ENCODE measurements at places on chromosomes 1 and 21.

DNA sequence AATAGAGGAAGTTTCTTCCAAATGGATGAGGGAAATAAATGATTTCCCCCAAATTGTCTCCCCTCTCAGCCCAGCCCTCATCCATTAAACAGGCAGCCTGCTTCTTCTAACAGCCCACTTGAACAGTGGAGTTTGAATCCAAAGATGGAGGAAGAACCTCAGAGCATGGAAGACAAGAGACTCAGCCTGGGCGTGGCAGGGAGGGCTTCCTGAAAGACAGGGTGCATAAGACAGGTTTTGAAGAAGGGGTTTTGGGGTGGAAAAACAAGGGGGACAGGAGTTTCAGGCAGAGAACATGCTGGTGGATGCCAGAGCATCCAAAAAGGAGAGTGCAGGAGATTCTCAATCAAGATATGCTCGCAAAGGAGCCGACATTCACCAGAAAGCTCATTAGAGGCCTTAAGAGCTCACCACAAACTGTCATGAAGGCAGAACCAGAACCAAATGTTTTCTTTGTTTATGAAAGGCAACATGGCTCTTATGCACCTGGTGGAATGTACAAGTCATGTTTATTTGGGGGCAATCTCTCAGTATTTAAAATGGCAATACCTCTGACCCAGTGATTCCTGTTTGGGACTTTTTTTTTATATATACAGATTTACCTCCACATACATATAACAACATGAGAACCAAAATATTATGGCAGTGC is 26.5 kb upstream of the TSPEAR start:
- DNase-seq = no peak
- no peak overlapping the region for H3K4me3 ChIP-seq
- H3K27ac ChIP-seq = no peak overlapping the region
- no peaks in the 10 kb centered on the region for H3K36me3 ChIP-seq

DNA sequence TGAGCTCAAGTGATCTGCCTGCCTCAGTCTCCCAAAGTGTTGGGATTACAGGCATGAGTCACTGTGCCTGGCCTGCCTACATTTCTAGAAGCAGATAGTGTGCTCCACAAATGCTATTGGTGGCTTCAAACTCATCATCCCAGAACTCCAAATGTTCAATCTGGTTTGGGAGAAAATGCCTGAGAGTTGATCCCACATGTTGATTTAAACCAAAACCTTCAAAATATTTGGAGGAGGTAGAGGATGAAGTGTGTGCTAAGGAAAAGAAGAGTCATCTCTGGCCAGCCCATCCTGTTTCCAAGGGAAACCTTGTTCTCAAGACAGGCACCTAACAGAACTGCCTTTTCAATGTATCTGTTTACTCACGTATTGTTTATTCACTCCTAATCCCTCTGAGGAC is 55.4 kb upstream of the GRHL3 start:
- H3K27ac ChIP-seq = no peak overlapping the region
- DNase-seq = no peak
- H3K4me3 ChIP-seq = no peak overlapping the region
- H3K4me1 ChIP-seq = no peaks in the 10 kb centered on the region
- H3K27me3 ChIP-seq = no peaks in the 10 kb centered on the region

DNA sequence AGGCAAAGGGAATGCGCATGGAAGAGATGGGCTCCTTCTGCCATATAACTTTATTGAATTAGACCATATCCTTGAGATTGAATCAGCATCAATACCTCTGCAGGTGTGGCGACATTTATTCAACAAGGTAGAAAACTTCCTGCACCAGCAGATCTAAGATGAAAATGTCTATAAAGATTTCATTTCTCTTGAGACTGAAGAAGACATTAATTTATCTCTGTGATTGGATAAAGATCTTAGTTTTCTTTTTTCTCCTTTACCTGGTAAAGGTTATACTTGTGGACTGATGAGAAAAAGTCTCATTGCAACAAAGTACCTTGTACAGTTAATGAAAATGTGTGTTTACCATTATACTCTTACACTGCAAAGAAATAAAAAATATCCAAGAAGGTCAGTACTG is at the start of gene OR2T8:
Gene OR2T8, plus strand, starts transcription at position 301 of the 400 bp plus-strand sequence. CDS start 766 bp downstream, outside the sequence.
- H3K4me1 ChIP-seq = no peaks in the 10 kb centered on the region
- no peak within 1 kb of the TSS for H3K27ac ChIP-seq
- no peaks in the 10 kb centered on the region for H3K36me3 ChIP-seq
- H3K4me3 ChIP-seq = no peak within 1 kb of the TSS
- no peak for DNase-seq
- no peaks in the 10 kb centered on the region for H3K27me3 ChIP-seq

DNA sequence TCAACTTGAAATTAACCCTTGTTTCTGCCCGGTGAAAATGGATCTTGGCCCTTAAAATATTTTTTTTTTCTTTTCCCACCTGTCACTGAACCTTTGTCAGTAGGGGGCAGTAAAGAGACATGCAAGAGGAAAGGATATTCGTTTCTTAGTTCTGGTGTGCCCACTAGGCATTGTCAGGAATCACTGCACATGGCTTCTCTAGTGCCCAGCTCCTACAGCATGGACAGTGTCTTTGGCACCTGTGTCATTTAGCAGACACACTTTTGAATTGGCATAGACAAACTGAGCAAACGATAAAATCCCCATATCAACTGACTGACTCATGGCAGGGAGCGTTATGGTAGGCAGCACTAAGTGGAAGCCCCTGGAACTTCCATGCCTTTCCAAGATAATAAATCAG is 1048.1 kb downstream of the BRINP3 start:
- peaks cover 4% of the 10 kb centered on the region for H3K4me1 ChIP-seq
- DNase-seq = no peak
- H3K4me3 ChIP-seq = no peak overlapping the region
- H3K27me3 ChIP-seq = no peaks in the 10 kb centered on the region
- no peaks in the 10 kb centered on the region for H3K36me3 ChIP-seq

Data from progenitor cell of endocrine pancreas (in vitro differentiated cells).